Foreskin keratinocyte (primary cell): ENCODE measurements at places on chromosomes 12 and 14. TPM values are rescaled to one million over a fixed set of nuclear protein-coding genes. Genes with fewer than 3 reads are reported as not detected.

GRCh38 chr12:92938638-92939037 is 9.5 kb upstream of the EEA1 start:
- peak; percentile 100 for DNase-seq

GRCh38 chr14:102234331-102235264 is 70.4 kb downstream of the MOK start:
- DNase-seq: no peak

GRCh38 chr12:106601031-106601430 is 18.2 kb downstream of the RFX4 start:
- no peak for DNase-seq

DNA sequence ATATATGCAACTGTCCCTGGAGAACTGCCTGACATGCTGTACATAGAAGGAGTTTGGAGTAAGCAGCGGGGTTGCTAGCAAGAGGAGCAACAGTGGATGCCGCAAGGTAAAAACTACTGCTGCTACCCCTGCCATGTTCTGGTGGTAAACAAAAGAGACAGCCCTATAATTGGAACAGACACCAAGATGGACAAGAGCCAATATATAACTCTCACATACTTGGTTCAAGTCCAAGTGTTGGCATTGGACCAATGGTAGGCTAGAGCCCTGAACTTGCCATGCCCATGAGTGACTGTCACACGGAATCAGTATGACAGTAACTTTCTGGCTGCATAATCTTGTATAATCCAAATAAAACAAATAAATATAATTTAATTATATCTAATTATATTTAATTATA is 13.7 kb downstream of the ATXN7L3B start:
- DNase-seq: no peak

DNA sequence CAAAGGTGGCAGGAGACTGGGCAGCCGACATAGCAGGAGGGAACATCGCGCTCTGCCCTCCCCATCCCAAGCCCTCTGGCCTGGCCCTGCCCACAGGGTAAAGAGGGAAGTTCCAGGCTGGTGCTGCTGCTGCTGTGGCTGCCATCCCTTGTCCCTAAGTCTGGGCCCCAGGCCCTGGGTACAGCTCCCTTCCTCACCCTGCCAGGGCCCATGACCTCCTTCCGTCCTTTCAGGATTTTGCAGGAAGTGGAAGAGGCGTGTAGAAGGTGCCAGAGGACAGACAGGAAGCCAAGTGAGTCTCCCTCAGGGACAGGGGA is 14.7 kb upstream of the NCOR2 start:
- no peak for DNase-seq

GRCh38 chr12:92051441-92051840 is 94.2 kb downstream of the BTG1 start:
- DNase-seq: peak; percentile 73

GRCh38 chr12:46983393-46983793 is 96.0 kb upstream of the PCED1B start:
- DNase-seq: peak; percentile 76

DNA sequence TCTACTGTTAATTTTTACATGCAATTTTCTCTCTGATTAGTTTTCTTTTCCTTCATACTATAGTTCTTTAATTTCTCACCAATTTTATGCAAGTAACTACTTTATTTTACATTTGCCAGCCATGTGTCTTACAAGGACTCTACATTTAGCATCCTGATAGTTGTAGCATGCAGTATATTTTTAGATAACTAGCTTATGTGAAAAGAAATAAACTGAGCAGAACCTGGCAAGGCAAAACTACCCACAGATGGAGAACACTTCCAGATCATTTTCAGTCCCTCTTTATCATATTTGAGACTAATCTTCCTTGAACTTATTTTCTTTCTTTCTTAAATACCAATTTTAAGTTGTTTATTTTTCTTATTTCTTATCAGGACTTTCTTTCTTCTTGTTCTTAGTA is 943.6 kb downstream of the LRFN5 start:
- DNase-seq: no peak

DNA sequence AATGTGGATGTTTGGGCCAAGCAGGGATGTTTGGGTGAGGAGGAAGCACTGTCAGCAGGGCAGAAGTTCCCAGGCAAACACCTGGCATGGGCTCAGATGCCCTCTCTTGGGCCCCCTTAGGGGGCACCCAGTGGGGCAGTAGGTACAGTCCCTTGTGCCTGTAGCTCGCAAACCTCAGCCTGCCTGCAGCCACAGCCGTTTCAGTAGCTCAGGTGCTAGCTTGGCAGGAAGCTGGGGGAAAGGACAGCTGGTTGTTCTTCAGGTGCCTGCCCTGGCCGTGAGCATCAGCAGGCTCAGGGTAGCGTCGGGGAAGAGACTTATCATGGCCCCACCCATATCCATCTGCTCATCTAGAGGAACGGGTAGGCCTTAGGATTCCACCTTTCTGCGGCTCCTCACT is 67.5 kb downstream of the B4GALNT3 start:
- DNase-seq: no peak

DNA sequence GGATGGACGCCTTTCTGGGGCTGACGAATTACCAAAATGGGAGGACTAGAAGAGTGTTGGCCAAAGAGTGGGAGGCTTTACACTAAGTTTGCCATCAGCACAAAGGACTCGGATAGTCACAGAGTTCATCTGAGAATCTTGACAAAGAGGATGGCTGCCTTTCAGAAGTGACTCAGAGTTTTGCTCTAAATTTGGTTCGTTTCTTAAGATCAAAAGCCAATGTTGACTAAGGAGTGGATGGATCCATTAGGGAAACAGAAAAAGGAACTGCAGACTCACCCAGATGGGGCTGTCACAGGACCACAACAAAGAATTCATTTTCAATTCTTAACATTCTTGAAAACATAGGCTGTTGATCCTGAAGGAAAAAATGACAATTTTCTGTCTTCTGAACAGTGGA is 81.3 kb upstream of the DUSP6 start:
- DNase-seq: no peak

GRCh38 chr12:103268831-103269514 is 226.8 kb downstream of the C12orf42 start:
- no peak for DNase-seq

DNA sequence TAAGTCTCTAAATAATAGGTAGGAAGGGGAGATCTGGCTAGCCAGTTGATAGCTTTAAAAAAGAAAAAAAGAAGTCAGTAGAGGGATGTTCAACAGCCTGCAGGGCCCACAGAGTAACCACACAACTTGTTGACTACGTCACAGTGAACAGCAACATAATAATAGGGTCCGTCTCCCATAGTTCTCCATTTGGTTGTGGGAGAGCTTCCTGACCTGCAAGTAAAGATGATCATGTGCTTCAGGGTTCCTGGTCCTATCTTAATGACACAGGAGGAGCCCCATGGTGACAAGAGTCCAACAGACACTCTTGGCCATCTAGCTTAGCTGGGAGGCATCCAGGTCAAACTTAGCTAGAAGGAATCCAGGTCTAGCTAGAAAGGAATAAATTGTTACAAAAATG is 36.2 kb downstream of the FGD6 start:
- DNase-seq: no peak

DNA sequence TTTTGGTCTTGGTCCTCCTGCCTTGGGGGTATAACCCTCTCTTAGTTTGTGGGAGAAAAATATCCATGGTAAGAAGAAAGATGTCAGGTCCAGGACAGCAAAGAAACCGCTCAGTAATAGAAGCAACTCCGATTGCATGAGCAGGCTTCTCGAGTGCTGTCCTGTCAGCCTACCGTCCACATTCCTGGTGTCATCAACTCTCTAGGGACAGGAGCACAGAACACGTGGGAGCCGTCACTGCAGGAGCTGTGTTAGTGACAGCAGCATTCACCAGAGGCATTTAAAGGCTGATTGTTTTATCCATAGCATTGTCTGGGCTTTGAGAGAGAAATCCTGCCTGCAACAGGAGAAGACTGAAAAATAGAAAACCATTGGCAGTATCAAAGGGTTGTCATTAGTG is 244.2 kb downstream of the CACNA1C start:
- no peak for DNase-seq

DNA sequence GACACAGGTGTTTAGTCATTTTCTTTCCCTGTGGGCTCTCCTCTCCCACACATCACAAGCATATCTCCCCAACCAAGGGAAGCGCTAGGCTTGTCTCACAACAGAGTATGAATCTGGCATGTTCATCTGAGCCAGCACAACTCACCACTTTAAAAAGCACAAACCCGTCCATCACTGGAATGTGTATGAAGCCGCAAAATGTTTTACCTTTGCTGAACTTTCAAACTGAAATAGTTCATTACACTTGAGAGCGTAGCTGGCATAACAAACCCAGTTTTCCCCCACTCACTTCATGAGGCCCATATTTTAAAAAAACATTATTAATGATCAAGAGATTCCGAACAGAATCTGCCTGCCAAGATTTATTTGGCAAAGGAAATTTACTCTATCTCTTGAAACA is 15.8 kb downstream of the NID2 start:
- no peak for DNase-seq

- no peak for DNase-seq
Observed at GRCh38 chr14:31057701-31058364, 31.7 kb upstream of the STRN3 start.

DNA sequence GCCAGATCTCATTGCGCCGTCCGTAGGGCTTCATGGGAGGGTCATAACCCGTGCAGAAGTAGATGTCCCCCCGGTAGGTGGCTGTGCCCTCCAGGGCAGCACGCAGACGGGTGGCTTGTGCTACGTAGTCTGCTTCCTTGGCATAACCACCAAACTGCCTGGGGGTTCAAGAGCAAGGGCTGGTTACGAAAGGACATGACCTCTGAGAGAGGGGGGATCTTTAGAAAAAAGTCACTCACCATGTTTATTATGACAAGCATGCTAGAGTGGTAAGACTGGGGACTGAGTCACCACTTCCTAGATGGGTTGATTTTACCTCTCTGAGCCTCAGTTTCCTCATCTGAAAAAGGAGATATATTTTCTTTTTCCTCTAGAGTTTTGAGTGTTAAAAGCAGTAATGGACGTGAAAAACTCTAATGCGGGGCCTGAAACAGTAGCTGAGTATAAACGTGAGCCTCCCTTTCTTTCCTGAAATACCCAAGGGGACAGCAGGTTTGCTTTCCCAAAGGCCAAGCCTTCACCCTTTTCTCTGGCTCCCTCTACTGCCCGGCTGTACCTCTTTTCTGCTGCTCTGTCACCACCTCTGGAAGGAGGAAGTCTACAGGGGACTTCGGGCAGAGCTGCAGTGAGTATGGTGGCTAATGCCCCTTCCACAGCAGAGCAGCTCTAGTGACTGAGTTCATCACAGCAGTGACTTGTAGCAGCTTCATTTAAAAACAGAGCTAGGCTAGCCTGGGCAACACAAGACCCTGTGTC is 23.5 kb upstream of the GPRC5D start:
- DNase-seq: peak; percentile 21

- DNase-seq: no peak
Observed at GRCh38 chr14:58535044-58535443, 102.7 kb upstream of the DACT1 start.

DNA sequence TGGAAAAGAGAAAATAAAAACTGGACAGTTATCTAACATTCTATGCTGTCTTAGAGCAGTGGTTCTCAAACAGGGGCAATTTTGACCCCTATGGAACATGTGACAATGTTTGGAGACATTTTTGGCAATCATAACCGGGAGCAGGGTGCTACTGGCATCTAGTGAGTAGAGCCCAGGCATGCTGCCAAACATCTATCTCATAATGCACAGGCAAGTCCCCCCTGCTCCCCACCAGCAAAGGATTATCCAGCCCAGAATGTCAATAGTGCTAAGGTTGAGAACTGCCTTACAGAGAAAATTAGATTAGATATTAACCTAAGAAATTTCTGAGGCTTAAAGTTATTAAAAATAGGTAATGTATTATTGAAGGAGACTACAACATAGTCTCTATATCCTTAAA is 22.9 kb upstream of the CATSPERB start:
- DNase-seq: no peak

DNA sequence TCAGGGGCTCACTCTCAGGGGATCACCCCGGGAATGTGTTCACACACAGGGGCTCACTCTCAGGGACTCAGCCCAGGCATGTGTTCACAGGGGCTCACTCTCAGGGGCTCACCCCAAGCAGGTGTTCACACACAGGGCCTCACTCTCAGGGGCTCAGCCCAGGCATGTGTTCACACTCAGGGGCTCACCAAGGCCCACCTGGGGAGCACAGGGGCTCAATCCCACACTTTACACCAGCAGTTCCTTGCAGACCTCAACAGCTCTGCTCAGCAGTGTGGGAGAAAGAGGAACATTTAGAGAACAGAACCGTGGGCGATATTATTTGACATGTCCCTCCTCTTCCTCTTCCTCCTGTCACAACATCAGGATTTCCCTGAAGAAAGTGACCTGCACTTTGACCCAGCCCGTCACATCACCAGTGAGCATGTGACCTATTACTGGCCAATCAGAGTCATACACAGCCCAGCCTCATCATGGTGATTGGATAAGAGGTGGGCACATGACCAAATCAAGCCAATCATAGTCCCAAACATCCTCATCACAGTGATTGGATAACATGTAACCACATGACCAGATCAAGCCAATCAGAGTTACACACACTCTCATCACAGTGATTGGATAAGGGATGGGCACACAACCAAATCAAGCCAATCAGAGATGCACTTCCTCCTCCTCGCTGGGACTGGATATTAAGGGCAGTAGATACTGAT is 359.4 kb upstream of the SFSWAP start:
- no peak for DNase-seq

GRCh38 chr12:15709551-15709950 is 79.6 kb downstream of the EPS8 start:
- DNase-seq: no peak

- peak; percentile 65 for DNase-seq
Observed at GRCh38 chr12:103495469-103496456, at the start of gene C12orf42. TSS of gene C12orf42 (minus strand) at chr12:103495968. CDS start at chr12:103478426, 17,542 bp downstream.

DNA sequence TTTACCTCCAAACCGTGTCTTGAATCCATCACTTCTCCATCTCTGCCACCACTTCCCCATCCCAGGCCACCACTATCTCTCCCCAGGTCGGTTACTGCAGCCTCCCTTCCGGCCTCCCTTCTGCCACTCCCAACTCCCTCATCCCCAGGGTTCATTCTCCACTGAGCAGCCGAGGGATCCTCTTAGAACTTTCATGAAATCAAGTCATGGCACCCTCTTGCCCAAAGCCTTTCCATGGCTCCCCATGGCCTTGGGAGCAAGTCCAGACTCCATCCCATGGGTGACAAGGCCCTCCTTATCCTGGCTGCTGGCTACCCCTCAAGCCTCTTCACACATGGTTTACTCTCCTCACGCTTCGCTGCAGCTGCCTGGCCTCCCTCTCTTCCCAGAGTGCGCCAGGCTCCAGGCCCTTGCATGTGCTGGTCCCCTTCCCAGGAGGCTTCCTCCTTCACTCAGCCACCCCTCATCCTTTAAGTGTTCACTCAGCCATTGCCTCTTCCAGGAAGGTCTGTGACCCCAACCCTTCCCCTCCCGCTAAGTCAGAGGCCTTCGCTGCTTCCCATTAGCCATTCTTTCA is 17.9 kb upstream of the SH2B3 start:
- DNase-seq: no peak

GRCh38 chr12:29216266-29216665 is 67.2 kb downstream of the FAR2 start:
- no peak for DNase-seq

POTEG gene
- polyA plus RNA-seq: not detected in 2 replicates

HCFC2 gene
- 3.0 and 3.1 TPM in 2 replicates for polyA plus RNA-seq

LRRC10 gene
- not detected in 2 replicates for polyA plus RNA-seq

ETFBKMT gene
- 0.94 and 0.96 TPM in 2 replicates for polyA plus RNA-seq

AKAP6 gene
- polyA plus RNA-seq: 0.20 and 0.35 TPM in 2 replicates

RERGL gene
- polyA plus RNA-seq: not detected in 2 replicates

PUS7L gene
- 1.8 and 2.2 TPM in 2 replicates for polyA plus RNA-seq

GPD1 gene
- 0.09 and 0.17 TPM in 2 replicates for polyA plus RNA-seq
